Stimulated activated CD4-positive, alpha-beta T cell treated with anti-CD3 and anti-CD28 coated beads, Interleukin-1b, Interleukin-23, amount 100 ng/mL, for 1 hour (primary cell): ENCODE measurements at places on chromosomes 5 and 9.

- DNase-seq, result no peak
Observed at GRCh38 chr5:14486486-14486885, 95.1 kb upstream of the OTULINL start.

GRCh38 chr5:142322747-142323479 lies 1.9 kb downstream of the SPRY4 start:
- DNase-seq, result no peak

DNA sequence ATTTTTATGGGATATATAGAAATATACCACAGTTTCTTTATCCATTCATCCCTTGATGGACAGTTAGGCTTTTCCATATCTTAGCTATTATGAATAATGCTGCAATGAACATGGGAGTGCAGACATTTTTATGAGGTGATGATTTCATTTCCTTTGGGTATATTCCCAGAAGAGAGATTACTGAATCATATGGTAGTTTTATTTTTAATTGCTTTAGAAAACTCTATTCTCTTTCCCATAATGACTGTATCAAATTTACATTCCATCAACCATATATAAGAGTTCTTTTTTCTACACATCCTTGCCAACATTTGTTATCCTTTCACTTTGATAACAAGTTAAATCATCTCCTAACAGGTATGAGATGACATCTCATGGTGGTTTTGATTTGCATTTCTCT lies 821.6 kb downstream of the TLE1 start:
- no peak for DNase-seq

- DNase-seq, result no peak
Observed at GRCh38 chr5:60540856-60541805, 158.8 kb downstream of the DEPDC1B start.

DNA sequence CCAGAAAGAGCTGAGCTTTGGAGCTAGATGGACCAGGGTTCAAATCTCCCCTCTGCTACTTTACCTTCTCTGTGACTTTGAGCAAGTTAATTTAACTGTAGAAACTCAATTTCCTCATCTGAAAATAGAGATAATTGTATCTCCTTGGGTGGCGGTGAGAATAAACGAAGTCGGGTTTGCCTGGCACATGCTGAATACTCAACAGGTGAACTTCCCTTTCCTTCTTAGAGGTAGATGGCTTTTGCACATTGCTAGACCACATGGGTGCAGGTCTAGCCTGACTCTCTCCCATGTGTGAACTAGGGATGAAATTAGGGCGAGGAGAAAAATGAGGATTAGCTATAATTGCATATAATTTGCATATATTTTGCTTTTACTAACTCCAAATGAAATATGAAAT lies 31.4 kb upstream of the GTF2H2C start:
- no peak for DNase-seq

GRCh38 chr9:110463499-110463898 lies 116.0 kb downstream of the SVEP1 start:
- no peak for DNase-seq

DNA sequence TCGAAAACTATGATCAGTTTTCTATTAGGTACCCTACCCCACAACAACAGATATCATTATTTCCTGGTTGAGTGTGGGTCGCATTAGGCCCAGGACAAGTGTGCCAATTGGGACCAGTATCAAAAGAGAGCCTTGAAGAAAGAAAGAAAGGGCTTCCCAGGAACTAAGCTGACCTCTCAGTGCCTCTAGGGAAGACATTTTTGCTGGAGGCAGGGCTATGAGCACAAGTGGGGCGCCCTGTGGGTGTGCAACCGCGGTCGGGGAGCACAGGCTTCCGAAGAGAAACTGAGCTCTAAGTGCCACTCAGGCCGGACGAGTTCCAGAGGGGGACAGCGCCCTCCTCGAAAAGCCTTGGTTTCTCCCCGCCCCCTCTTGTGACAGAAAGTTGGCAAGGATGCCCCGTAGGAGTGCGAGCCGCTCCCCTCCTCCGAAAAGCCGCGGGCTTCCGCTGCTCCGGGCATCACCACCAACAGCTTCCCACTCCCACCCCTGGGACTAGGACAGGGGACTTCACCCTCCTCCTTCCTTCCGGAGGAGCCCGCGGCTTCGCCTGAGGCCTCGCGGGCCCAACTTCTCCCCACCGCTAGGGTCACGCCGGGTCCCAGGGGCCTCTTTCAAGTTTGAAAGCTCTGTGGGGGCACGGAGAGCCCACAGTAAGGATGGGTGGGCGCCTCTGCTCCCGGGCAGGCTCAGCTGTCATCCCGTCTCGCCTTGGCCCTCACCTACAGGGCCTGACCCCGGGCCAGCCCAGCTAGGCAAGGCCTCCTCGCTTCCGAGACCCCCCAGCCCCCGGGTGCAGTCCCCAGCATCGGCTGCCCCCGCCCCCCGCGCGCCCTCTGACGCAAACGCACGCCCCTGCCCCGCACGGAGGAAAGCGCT lies 2.0 kb downstream of the NR2F1-AS1 start:
- DNase-seq, result no peak

GRCh38 chr5:91224969-91225368 lies 158.1 kb downstream of the ARRDC3 start:
- DNase-seq, result no peak

- DNase-seq, result no peak
Observed at GRCh38 chr5:158752656-158752973, 347.1 kb downstream of the EBF1 start.

- DNase-seq, result no peak
Observed at GRCh38 chr5:137492331-137492730, 6.8 kb downstream of the SPOCK1 start.

- DNase-seq, result no peak
Observed at GRCh38 chr5:118902656-118903438, 85.5 kb downstream of the DTWD2 start.

- DNase-seq, result no peak
Observed at GRCh38 chr9:111000202-111000601, 38.1 kb downstream of the LPAR1 start.

- DNase-seq, result no peak
Observed at GRCh38 chr9:89536600-89536999, 38.7 kb upstream of the SEMA4D start.

DNA sequence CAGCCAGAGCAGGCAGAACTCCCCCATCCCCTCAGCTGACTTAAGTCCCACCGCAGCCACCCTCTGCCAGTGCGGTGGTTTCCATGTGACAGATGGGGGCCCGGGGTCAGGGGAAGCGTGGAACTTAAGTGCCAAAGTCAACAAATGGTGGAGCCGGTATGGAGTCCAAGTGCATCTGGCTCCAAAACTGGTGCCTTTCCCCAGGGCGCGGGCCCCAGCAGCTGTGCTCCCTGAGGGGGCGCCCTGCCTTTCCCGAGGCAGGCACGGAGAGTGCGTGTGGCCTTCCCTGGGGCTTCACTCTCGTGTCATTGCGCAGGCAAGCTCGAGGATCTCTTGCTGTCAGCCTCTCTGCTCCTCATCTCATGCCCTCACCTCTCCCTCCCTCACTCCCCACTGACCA lies 33.8 kb downstream of the SLC46A2 start:
- no peak for DNase-seq

GRCh38 chr5:105903069-105903468 lies 1767.7 kb downstream of the EFNA5 start:
- no peak for DNase-seq
